ENCODE measurements at places on chromosomes 12 and 14.
A peak's percentile ranks its signal among the peaks of the same experiment; 100 is the strongest.

GRCh38 chr12:599756-600155 lies 63.5 kb downstream of the NINJ2 start:
- DNase-seq = peak; percentile 12

DNA sequence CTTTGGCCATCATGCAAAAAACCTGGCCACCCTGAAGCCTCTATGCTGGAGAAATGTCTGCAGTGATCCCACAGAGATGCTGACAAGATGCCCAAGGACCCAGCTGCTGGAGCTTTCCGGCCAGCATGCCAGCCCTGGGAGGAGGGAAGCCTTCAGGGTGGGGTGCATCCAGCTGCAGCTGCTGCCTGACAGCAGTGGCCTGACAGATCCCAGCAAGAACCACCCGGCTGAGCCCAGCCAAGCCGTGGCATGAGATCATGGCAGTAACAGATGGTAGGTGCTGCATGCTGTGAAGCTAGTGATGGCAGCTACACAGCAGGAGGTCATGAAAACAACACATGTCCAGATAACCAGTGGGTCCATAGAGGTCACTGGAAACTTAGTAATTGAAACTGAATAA lies 13.8 kb downstream of the CLBA1 start:
- DNase-seq = no peak

- DNase-seq = no peak
These were observed 2.3 kb downstream of the KLRG1 start for GRCh38 chr12:8991371-8992345.

DNA sequence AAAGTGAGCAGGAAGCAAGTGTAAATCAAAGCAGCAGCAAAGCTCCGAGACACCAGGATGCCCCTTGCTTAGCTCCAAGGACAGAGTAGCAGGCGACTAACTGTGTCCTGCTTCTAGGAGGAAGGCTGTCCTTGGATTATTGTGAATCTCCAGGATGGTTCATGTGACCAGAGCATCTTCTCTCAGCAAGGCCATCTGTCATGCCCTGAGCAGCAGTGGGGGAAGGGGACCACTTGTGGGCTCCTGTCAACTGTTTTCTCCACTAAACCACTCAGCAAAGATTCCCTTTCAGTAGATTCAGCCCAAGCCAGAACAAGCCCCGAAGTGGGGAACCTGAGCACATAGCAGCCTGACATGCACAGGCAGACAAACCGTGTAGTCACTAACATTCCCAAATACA lies 19.4 kb downstream of the MAP3K9 start:
- no peak for DNase-seq

GRCh38 chr12:65840793-65841670 lies 16.7 kb downstream of the HMGA2 start:
- no peak for DNase-seq

GRCh38 chr14:92457016-92457565 lies 56.5 kb upstream of the RIN3 start:
- DNase-seq = no peak

- no peak for DNase-seq
These were observed 71.0 kb downstream of the PLEKHG3 start for GRCh38 chr14:64775081-64775777.

DNA sequence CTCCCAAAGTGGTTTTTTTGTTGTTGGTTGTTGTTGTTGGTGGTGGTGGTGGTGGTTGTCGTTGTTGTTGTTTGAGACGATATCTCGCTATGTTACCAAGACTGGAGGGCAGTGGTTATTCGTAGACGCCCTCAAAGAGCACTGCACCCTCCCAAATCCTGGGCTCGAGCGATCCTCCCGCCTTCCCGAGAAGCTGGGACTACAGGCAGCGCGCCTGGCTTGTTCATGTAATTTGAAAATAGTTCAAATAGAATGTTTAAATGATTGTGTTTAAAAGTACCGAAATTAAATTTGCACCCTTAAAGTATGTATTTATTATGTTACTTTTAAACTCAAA lies 439 bp upstream of the ANAPC5 start:
- no peak for DNase-seq

DNA sequence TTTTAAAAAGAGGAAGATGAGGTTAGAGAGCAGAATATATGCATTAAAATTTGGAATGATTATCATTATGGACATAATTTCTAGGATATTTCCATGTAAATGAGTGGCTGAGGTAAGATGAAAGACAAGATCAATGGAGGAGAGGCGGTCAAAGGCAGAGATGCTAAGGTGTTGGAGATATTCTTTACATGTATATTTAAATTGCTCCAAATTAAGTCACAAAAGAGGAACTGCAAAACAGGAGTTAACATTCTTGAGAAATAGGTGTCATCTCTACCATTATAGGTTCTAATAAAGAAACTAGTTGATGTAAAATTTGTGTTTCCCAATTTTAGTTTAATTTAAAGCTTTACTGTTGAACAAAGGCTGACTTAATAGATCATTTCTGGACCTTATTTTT lies 268.5 kb upstream of the PPFIA2 start:
- no peak for DNase-seq

DNA sequence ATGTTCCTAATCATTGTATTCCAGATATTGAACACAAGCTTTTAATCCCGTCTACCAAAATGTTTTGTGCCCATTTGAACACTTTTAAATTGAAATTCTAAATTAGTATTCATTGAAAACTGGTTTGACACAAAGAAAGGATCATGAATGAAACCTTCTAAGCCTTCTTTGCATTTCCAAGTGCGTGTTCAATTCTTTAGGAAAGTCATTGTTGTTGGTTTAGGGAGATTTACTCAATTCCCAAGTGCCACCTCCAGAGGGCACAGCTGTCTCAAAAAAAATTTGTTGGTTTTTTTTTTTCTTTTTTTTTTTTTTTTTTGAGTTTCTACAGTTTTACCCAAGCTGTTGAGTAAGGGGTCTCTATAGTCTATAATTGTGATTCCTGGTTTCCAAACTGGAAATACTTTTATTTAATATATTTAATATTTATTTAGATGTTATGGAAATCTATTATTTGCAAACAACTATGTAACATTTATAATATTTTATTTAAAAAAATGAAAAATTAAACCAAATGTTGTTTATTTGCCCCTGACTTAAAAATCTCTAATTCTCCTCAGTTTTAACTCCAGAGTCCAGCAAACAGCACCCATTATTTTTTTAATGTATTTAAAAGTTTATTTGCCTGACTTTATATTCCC lies 79.9 kb downstream of the NEDD1 start:
- DNase-seq = no peak

DNA sequence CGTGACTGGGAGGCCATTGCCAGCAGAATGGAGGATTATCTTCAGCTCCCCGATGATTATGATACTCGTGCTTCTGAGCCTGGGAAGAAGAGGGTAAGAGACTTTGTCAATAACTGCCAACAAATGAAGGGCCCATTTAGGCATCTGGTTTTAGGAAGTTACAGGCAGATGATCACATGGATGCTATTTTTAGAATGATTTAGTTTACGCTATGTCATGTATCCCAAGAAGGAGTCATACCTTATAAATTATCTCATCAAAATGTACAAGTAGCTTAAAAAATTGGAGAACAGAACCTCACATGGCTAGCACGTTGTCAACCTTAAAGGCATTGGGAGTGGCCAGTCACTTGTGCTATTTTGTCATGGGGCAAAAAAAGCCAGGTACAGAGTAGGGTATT lies 46.7 kb downstream of the PROX2 start:
- DNase-seq = no peak

DNA sequence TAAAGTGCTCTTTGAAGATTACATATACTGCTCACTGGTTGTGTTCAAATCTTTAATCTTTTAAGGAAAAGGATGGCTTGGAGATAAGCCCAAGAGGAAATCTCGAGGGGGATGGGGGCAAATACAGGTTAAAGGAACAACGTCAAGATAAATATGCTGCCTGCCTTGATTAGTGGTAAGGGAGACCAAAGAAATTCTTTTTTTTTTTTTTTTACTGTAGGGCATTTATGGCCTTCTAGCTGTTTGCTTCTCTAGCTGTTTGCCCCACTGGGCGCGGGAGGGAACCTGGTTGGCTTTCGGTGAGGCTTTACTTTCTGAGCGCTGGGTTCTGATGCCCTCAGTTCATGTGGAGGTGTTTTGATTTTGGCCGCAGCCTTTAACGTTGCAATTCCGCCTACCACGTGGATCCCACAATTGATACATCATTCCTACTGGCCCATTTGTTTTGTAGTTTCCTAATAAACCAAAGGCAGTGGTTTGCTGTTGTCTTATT lies 5.7 kb downstream of the CCND2 start:
- no peak for DNase-seq

DNA sequence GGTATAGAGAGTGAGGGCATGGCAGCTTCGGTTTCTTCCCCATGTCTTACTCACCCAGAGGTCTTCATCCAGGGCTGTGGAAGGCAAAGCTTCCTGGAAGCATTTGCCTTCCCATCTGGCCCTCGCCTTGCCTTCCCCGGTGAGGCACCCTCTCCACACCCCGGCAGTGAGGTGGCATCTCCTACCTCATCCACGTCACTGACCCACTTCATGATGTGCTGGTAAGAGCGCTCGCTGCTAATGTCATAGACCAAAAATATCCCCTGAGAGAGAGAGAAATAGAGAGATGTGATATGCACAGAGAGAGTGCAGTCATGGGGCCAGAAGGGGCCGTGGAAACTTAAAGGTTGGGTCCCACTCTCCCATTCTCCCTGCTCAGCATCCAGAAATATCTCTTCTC lies 8.3 kb upstream of the GPX2 start:
- peak; percentile 5 for DNase-seq

GRCh38 chr12:57545809-57546437 lies 1.1 kb downstream of the DCTN2 start:
- DNase-seq = no peak

DNA sequence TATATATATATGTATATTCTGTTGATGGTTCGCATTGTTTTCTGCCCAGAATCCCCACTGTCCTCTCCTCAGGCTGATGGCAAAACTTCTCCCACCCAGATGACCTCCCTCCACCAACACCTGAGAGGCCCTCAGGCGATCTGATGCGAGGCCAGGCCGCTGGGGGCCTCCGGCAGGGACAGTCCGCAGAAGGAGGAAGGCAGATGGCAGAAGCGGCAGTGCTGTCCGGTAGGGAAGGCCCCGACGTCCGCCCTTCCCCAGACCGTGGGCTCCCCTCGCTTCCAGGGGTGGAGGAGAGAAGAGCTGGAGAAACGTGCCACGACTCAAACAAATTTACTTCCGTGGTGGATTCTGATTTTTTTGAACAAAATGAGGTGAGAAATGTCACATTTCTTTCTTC lies 178.3 kb upstream of the RGS6 start:
- no peak for DNase-seq

DNA sequence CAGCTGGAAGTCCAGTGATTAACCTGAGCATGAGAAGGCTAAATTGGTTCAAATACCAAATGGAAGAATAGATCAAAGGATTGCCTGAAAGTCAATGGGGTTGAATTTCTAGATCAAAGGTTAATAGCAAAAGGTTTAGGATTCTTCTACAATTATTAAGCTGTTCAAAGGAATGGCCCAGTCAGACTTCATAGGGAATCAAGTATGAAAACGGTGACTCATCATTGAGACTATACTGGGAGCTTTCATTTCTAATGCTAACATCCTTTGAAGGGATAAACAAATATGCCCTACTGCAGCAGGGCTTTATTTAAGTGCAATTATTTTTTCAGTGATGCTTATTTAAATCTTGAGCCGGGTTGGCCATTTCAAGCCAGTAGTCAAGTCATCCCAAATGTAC lies 152.8 kb downstream of the RIMBP2 start:
- no peak for DNase-seq

DNA sequence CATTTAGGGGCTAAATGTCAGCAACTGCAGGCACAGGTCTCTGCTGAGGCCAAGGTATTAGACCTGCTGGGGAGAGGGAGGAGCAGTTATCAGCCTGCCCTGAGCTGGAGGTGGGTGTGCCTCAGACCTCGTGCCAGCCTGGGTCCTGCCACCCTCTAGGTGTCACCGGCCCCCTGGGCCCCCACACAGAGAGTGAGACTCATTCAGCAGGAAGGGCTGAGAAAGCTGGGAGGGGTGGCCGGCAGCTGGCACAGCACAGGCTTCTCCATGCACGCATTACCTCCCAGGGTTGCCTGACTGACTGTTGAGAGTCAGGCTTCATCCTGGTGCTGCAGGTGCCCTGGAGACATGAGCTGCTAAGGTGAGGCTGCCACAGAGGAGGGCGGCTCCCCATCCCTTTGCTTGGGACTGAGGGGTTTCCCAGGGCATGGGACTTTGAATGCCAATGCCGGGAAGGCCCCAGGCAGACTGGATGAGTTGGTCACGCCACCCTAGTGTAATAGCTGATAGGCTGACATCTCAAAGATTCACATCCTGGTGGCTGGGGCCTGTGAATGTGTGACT lies 75.3 kb upstream of the C14orf180 start:
- no peak for DNase-seq

DNA sequence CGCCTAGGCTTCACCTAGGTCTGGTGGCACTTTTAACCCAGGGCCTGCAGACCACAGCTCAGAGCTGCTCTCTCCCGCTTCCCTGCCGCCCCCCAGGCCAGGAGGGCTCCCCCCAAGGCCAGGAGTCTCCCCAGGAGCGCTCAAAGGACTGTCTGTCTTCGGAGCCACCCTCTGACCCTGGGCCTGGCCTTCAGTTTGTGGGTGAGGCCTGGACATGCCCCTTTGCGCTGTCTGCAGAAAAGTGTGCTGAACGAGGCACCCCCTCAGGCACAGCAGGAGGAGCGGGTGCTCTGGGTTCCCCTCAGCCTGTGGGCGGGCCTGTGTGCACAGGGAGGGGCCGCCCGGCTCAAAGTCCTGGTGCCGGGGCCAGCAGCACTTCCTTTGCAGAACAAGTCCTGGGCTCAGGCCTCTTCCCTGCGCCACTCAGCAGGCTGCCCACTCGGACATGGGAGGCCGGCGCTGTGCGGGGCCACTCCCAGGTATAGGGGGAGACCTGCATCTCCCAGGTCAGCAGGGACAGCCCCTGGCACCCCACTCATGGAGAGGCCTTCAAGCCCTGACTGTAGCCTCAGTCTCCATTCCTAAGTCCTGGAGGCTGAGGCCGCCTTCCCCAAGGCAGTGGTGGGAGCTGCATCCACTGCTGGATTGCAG lies 14.3 kb downstream of the DEGS2 start:
- no peak for DNase-seq

GRCh38 chr14:50109342-50109741 lies 7.0 kb downstream of the VCPKMT start:
- DNase-seq = no peak

GRCh38 chr14:97878727-97879126 lies 1081.5 kb downstream of the VRK1 start:
- DNase-seq = no peak

- DNase-seq = no peak
These were observed 89.9 kb downstream of the OTOGL start for GRCh38 chr12:80189241-80189640.

DNA sequence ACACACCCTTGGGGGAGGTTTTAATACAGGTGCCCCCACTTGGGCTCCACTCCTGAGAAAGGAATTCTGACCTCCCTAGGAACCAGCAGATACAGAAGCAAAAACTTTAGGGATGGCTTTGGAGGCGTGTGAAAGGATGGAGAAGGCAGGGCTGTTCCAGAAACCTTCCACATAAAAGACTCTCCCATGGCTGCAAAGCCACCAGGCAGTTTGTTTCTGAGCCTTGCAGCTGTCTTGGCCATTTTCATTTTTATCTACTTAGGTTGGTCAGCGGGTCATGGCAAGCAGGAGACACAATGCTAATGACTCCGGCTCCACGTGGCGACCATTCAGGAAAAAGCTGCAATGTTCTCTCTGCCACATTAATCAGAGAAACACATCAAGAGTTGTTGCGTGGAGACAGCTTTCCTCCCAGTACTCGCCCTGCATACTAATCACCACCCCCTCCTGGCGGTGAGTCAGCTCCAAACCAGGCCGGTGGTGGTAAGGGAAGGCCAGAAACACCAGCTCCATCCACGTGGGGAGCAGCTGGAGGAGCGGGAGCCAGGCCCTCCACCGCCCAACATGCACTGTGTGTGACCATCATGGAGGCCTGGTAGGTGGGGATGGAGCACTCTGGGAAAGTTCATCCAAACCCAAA lies 30.9 kb upstream of the IRF2BPL start:
- DNase-seq = no peak

Measured in activated T-cell treated with anti-CD3 and anti-CD28 coated beads, Interleukin-2, amount 50 U/mL, for 24 hours (primary cell).